ENCODE measurements at places on chromosomes 2 and 18.

DNA sequence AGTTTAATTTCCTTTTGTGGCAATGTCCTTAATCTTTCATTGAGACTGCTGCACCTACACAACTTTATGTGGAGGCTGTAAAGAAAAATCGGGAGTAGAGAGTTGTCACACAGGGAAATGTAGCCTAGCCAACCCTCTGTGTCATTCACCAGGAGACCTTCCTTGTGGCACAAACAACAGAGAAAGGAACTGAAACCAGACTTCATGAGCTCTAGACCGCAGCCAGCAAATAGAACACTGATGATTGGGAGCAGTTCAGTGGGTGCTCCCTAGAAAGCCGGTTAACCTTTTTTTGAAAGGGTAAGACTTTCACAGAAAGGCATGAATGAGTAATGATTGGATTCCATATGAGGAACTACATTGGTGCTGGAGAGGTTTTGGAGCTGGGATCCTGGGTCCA lies 1752.4 kb upstream of the CELF4 start:
- no peak for DNase-seq

- DNase-seq = no peak
Measured at GRCh38 chr2:88932686-88933085, 241.2 kb downstream of the RPIA start.

- no peak for DNase-seq
Measured at GRCh38 chr2:47644351-47644750, 138.6 kb upstream of the MSH6 start.

- no peak for DNase-seq
Measured at GRCh38 chr18:32934201-32934600, 161.4 kb upstream of the KLHL14 start.

DNA sequence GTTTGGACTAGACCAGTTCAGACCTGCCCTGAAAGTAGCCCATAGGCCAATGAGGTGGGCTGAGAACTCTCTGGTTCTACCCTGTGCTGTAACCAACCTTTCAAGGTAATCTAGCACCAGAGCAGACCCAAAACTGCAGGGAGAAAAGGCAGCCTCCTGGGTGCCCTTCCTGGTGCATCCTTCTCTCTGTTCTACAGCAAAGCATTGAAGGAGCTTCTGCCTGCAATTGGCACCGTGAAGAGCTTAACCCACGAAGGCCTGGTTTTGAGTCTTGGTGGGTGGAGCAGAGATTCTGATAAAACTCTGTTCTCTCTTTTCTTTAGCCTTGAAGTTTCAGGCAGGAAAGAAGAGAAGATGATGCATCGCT lies 55.5 kb downstream of the LIPG start:
- DNase-seq = no peak

- no peak for DNase-seq
Measured at GRCh38 chr2:10985260-10985659, 73.5 kb downstream of the KCNF1 start.

- no peak for DNase-seq
Measured at GRCh38 chr2:226609366-226609765, 190.3 kb downstream of the IRS1 start.

- no peak for DNase-seq
Measured at GRCh38 chr2:58767828-58768714, 526.9 kb upstream of the FANCL start.

DNA sequence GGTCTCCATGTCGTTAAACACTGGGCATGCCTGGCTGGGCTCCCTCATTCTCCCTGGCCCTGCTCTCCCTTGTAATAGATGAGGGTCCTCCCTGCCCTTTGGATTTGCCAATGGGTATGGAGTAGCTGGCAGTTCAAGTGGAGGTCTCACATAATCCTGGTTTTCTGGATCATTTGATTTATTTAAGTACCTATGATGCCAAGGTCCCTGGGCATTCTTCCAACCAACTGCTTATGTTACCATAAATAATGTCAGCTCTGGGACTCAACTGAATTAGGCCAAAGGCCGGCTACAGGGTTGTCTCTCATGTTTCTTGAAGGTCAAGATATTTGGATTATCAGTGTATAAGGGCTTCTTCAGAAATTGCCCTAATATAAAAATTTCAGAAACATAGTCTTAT lies 104.9 kb upstream of the LYPD6 start:
- DNase-seq = no peak

DNA sequence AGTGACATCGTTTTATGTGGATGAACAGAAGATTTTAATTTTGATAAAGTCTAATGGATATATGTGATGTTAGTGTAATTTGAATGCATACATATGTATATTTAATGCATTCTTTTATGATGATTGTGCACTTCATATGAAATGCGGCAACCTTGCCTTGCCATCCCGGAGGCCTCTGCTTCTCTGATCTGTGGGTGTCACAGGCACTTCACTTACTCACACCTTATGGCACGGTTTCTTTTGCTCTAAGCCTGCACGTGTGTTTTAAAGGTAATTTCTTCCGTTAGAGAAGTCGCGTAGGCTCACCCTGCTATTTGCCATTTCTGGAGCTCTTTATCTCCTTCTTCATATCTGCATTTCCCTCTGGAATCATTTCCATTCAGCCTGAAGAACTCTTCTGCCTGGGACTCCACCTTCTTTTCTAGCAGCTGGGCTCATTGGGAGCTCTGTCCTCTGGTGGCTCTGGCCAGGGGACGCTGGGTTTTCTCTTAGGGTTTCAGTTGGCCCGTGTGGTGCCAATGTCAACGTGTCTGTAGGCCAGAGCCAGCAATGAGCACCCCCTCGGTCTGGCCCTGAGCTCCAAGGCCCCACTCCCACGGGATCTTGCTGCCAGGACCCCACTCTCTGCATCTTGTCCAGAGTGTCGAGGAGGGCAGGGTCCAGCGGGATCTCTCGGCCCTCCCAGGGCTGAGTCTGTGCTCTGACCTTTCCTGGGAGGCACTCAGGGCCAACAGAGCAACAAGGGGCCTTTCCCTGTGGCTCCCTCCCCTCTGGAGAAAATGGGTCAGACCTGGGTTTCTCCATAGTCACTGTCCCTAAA lies 97.3 kb downstream of the RTP5 start:
- DNase-seq = no peak

- no peak for DNase-seq
Measured at GRCh38 chr18:79531926-79532312, 136.2 kb downstream of the NFATC1 start.

Data from stimulated activated CD8-positive, alpha-beta memory T cell treated with anti-CD3 and anti-CD28 coated beads, Interleukin-7, amount 100 ng/mL, for 4 hours (primary cell).